ENCODE measurements at places on chromosomes 4 and X. TPM values are rescaled to one million over a fixed set of nuclear protein-coding genes. Genes with fewer than 3 reads are reported as not detected.
A peak's percentile ranks its signal among the peaks of the same experiment; 100 is the strongest.

TLL1 gene
- total RNA-seq: not detected

- H3K4me1 ChIP-seq: no peaks in the 10 kb centered on the region
- H3K27ac ChIP-seq: no peak overlapping the region
- no peaks in the 10 kb centered on the region for H3K36me3 ChIP-seq
- H3K4me3 ChIP-seq: no peak overlapping the region
- no peak for DNase-seq
Measured at GRCh38 chrX:115591856-115592842, 31.2 kb downstream of the PLS3 start.

GRCh38 chrX:131270080-131270479, 19.0 kb downstream of the IGSF1 start:
- no peaks in the 10 kb centered on the region for H3K36me3 ChIP-seq
- no peak overlapping the region for H3K27ac ChIP-seq
- DNase-seq: no peak
- H3K27me3 ChIP-seq: no peaks in the 10 kb centered on the region
- no peak overlapping the region for H3K4me3 ChIP-seq

ASB11 gene
- not detected for total RNA-seq

DCAF8L2 gene
- total RNA-seq: not detected

MAGEA8 gene
- total RNA-seq: not detected

DNA sequence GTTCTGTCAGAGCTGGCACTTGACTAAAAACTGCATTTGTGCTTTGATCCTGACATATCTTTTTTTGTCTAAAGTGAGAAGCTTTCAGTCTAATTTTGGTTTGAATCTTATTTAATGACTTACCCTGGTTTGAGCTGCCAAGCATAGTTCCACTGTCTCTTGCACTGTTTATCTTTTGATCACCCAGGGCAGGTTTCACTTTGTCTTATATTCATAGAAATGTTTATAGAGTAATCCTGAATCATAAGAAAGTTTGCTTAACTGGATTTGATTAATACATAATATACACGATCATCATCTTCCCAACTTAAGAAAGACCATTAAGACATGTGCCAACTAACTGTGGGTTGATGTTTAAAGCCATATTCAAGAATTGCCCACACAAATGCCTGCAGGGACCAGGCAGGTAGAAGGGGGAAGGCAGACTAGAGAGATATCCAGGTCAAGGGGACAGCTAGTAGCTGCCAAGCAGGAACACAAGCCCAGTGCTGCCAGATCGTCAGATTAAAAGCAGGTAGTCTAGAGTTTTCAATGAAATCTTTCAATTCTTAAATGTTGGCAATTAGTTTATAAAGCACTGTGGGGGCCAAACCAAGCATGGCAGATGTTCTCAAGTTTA, 1.9 kb downstream of the GK start:
- peaks cover 48% of the 10 kb centered on the region for H3K4me1 ChIP-seq
- H3K27ac ChIP-seq: peak overlapping the region; percentile 90
- no peaks in the 10 kb centered on the region for H3K27me3 ChIP-seq
- H3K36me3 ChIP-seq: peaks cover 14% of the 10 kb centered on the region

GRCh38 chr4:170127758-170128157, 38.0 kb upstream of the AADAT start:
- H3K27ac ChIP-seq: no peak overlapping the region
- no peaks in the 10 kb centered on the region for H3K4me1 ChIP-seq
- DNase-seq: no peak
- H3K27me3 ChIP-seq: no peaks in the 10 kb centered on the region
- H3K4me3 ChIP-seq: no peak overlapping the region

LUZP4 gene
- not detected for total RNA-seq

- H3K27ac ChIP-seq: no peak overlapping the region
- H3K4me3 ChIP-seq: no peak overlapping the region
- no peaks in the 10 kb centered on the region for H3K36me3 ChIP-seq
- H3K27me3 ChIP-seq: no peaks in the 10 kb centered on the region
- no peaks in the 10 kb centered on the region for H3K4me1 ChIP-seq
Measured at GRCh38 chr4:186651624-186652023, 72.0 kb downstream of the FAT1 start.

SSX4 gene
- total RNA-seq: not detected

DNA sequence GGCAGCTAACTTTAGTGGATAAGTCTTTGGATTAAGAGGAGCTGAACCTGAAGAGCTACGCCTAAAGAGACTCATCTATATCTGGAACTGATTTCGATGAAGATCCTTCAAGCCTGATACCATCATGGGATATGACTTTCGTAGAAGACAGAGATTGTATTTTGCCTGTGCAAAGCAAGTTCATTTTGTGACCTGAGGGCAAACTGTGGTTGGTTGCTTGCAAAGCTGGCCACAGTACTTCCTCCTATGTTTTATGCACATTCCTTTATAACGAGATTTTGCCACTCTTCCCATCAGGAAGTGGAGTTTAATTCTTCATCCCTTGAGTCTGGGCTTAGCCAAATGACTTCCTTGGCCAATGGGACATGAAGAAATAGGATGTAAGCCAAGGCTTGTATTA, 519.3 kb upstream of the NR3C2 start:
- DNase-seq: no peak
- no peaks in the 10 kb centered on the region for H3K4me1 ChIP-seq
- no peak overlapping the region for H3K27ac ChIP-seq
- H3K27me3 ChIP-seq: no peaks in the 10 kb centered on the region
- no peaks in the 10 kb centered on the region for H3K36me3 ChIP-seq
- H3K4me3 ChIP-seq: no peak overlapping the region

DNA sequence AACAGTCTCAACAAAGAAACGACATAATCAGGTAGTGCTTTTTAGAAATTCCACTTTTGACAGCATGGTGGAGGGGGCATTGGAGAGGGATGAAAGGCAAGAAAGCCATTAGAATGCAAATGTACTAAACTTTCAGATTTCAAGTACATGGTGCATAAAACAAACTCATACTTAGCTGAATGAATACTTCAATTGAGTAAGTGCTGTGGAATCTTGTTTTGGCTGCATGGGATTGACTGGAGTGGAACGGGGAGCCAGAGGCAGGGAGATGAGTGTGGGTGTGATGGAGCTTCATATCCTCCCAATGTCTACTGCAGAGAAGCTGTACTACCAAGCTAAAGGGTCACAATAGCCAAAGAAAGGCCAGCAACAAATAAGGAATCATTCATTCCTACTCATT, 52.4 kb downstream of the USP46 start:
- H3K27me3 ChIP-seq: no peaks in the 10 kb centered on the region
- H3K36me3 ChIP-seq: peaks cover 9% of the 10 kb centered on the region
- no peak overlapping the region for H3K4me3 ChIP-seq
- no peak overlapping the region for H3K27ac ChIP-seq

DNA sequence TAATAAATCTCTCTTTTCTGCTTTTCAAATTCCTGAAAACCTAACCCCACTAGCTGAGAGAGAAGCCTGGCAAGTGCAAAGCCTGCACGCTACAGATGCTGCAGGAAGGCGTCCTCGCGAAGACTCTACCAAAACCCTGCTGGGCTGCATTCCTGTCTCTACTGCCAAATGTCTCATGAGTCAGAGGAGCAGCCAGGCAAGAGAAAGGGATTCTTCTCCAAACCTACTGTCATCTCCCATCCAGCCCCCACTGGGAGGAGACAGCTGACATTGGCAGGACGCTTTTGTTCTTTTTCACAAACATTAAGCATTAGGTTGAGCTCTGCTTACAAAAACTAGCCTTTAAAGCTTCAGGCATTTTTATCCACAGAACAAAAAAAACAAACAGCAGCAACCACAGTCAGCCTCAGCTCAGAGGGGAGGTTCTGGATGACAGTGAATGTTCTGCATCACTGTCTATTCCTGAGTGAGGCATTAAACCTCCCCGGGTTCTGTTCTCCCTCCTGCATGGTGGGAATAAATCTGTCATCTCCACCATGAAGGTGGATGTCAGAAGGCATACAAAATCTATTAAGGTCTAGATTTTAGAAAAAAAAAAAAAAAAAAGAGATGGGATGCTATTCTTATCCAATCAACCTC, 18.0 kb downstream of the CRMP1 start:
- H3K36me3 ChIP-seq: no peaks in the 10 kb centered on the region
- H3K27me3 ChIP-seq: peaks cover 8% of the 10 kb centered on the region
- H3K27ac ChIP-seq: no peak overlapping the region
- H3K4me1 ChIP-seq: peaks cover 9% of the 10 kb centered on the region
- H3K4me3 ChIP-seq: no peak overlapping the region

DNA sequence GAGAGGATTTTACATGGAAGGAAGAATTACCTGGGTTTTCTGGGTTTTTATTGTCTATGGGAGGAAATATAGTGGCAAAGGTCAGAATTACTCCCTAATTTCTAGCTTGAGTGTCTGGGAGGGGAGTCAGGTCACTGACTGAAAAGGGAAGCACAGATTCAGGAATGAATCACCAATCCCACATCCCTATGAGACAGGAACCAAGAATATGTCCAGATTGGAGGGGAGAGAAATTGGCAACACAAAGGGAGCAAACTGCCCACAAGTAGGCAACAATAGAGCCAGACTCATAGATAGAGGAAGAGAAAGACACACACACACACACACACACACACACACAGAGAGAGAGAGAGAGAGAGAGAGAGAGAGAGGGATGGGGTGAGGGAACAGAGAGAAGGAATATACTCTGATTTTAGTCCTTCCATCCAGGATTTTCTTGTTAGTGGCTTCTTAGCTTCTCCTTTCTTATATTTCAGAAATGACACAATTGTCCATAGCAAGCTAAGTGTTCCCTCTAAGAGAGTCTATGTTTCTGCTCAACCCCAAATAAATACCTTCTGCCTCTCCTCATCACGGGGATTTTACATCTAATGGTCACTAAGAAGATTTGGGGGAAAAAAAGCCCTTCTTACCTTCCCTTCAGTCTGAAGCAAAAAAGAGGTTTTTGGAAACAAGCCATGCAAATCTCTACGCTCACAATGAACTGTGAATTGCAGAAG, 12.0 kb downstream of the P2RY10 start:
- peaks cover 66% of the 10 kb centered on the region for H3K36me3 ChIP-seq
- H3K27me3 ChIP-seq: no peaks in the 10 kb centered on the region
- peak overlapping the region; percentile 68 for H3K27ac ChIP-seq
- H3K4me3 ChIP-seq: peak overlapping the region; percentile 42

GRCh38 chr4:60934566-60935295, 265.4 kb upstream of the ADGRL3 start:
- DNase-seq: no peak
- no peaks in the 10 kb centered on the region for H3K27me3 ChIP-seq
- H3K4me1 ChIP-seq: no peaks in the 10 kb centered on the region

ATP7A gene
- total RNA-seq: 6.1 TPM

- H3K4me1 ChIP-seq: no peaks in the 10 kb centered on the region
- H3K36me3 ChIP-seq: no peaks in the 10 kb centered on the region
- H3K4me3 ChIP-seq: no peak overlapping the region
- H3K27ac ChIP-seq: no peak overlapping the region
- no peak for DNase-seq
Measured at GRCh38 chr4:167717495-167717894, 374.8 kb upstream of the ANXA10 start.

- H3K27me3 ChIP-seq: no peaks in the 10 kb centered on the region
- H3K4me3 ChIP-seq: peak overlapping the region; percentile 93
- H3K4me1 ChIP-seq: peaks cover 72% of the 10 kb centered on the region
- DNase-seq: no peak
- H3K27ac ChIP-seq: peak overlapping the region; percentile 95
Measured at GRCh38 chr4:8439914-8440491, 520 bp downstream of the ACOX3 start.

GRCh38 chr4:149896432-149896831, 80.8 kb upstream of the IQCM start:
- no peaks in the 10 kb centered on the region for H3K36me3 ChIP-seq
- no peaks in the 10 kb centered on the region for H3K4me1 ChIP-seq
- no peak for DNase-seq
- no peak overlapping the region for H3K4me3 ChIP-seq
- no peak overlapping the region for H3K27ac ChIP-seq
- H3K27me3 ChIP-seq: peaks cover 2% of the 10 kb centered on the region

- H3K27me3 ChIP-seq: no peaks in the 10 kb centered on the region
- DNase-seq: no peak
- no peak overlapping the region for H3K27ac ChIP-seq
- H3K4me1 ChIP-seq: no peaks in the 10 kb centered on the region
- no peaks in the 10 kb centered on the region for H3K36me3 ChIP-seq
Measured at GRCh38 chr4:182328505-182328904, 85.3 kb downstream of the TENM3 start.

P2RY10 gene
- 44.9 TPM for total RNA-seq

GRCh38 chr4:103902730-103903129, 182.9 kb upstream of the TACR3 start:
- H3K27ac ChIP-seq: no peak overlapping the region
- no peaks in the 10 kb centered on the region for H3K27me3 ChIP-seq
- no peak overlapping the region for H3K4me3 ChIP-seq

- H3K27ac ChIP-seq: no peak overlapping the region
- no peak overlapping the region for H3K4me3 ChIP-seq
- no peaks in the 10 kb centered on the region for H3K36me3 ChIP-seq
- DNase-seq: no peak
- no peaks in the 10 kb centered on the region for H3K4me1 ChIP-seq
Measured at GRCh38 chrX:36963852-36964251, 44.3 kb upstream of the FAM47C start.

STOX2 gene
- not detected for total RNA-seq

DNA sequence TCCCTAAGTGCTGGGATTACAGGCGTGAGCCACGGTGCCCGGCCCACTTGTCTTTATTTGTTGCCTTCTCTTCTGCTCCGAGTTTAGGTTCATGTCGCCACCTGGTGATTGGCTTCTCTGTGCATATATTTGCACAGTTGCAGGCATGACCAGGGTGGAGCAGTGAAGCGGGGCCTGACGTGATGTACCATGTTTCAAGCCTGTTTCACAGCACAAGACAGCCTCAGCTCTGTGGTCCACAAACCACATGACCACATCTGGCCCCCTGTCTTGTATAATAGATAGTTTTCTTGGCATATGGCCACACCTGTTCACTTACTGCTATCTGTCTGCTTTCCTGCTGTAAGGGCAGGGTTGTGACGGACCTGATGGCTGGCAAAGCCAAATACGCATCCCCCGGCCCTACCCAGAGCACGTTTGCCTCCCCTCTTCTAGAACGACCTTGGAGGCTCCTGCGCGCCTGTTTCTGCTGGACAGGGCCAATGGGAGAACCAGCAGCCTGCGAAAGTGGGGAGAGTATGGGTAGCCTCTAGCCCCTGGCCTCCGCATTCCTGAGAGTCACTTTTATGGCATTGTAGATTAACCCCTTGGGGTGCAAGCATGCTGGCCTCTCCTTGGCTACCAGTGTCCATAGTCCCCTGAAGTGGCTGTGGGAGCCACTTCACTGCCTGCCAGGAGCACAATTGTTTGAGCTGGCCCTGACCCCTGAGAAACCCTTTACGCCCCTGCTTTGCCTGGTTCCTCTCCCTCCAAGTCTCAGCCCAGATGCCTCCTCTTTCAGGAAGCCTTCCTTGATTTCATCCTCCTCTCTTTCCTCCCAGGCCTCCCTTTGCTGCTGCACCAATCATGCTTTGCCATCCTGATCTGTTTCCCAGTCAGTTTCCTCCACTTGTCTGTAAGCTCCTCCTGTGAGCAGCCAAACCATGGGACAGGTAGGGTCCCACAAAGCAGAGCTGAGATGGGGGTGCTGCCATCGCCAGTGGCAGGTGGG, 6.0 kb upstream of the SH3TC1 start:
- H3K4me3 ChIP-seq: no peak overlapping the region
- no peaks in the 10 kb centered on the region for H3K36me3 ChIP-seq
- H3K27ac ChIP-seq: no peak overlapping the region
